ENCODE measurements at places on chromosomes 1 and 21.

DNA sequence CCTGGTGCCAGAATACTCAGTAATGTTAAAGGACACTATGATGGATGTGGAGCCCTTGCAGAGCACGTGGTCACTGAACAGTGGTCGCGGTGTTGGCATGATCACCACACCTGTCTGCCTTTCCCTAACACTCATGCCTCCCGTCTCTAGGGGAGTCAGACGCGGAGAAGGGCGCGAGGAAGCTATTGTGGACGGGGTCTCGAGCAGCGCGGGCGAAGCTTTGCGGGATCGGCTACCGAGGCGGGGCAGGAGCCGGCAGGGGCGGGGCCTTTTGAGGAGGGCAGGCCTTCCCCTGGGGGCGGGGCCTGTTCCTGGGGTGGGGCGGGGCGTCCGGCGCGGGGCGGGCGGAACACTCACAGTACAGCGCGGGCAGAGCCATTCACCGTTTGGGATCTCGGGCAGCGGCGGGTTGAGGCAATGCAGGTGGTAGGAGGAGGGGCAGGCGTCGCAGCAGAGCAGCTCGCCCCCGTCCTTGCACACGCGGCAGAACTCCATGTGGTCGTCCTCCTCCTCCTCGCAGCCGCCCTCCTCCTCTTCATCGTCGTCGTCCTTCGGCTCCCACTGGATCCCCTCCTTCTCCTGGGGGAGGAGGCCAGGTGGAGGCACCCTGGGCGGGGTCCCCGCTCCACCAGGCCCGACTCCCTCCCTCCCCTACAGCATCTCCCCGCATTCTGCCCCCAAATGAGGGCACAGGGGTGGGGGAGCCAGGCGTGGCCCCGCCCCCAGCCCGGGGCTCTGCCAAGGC lies 31.5 kb downstream of the CHD5 start:
- peak; percentile 80 for DNase-seq

DNA sequence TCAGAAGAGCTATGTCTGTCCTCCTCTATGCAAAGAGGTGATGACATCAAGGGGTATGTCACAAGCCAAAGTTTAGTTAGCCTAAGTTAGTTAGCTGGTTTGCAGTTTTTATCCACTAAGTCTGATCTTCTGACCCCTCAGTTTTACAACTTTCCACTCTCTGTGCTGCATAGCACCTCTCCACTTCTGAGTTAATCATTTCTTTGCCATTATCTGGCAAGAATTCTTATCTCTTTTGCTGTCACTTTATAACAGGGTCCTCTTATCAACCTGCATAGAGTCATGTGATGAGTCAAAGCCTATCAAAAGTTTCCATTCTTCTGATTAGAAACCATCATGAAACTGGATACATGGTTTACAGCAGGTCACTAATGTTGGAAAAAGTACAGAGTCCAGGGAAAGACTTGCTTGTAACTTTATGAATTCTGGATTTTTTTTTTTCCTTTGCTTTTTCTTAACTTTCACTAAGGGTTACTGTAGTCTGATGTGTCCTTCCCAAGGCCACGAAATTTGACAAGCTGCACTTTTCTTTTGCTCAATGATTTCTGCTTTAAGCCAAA lies at the start of gene NR5A2:
Gene NR5A2 (plus strand): TSS at position 447 of the 560 bp plus-strand sequence. CDS start 138 bp downstream, outside the sequence.
- DNase-seq = no peak

GRCh38 chr1:12034381-12034801 lies 15.1 kb downstream of the MIIP start:
- no peak for DNase-seq

GRCh38 chr1:212760126-212760823 lies 31.3 kb downstream of the NSL1 start:
- DNase-seq = peak; percentile 75

DNA sequence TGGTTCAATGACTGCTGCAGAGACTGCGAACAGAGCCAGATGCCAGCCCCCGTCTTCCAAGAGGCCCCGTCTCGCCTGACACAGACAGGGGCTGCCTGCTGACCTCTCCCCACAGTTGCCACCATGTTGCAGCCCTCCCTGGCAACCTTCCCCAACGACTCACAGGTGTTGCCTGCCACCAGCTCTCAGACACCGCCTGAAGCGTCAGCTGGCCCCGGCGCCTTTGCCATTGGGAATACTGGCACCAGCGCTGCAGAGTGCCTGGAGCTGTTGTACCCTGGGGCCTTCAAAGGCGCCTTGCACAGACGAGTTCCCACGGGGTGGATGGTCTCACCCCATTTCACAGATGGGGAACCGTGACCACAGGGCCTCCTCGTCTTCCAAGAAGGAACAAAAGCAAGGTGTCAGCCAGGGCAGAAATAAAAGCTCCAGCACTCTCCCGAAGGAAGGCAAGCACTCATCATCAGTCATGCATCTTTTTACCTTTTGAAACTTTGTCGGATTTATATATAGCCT lies 167.0 kb downstream of the ADSS2 start:
- DNase-seq = no peak

DNA sequence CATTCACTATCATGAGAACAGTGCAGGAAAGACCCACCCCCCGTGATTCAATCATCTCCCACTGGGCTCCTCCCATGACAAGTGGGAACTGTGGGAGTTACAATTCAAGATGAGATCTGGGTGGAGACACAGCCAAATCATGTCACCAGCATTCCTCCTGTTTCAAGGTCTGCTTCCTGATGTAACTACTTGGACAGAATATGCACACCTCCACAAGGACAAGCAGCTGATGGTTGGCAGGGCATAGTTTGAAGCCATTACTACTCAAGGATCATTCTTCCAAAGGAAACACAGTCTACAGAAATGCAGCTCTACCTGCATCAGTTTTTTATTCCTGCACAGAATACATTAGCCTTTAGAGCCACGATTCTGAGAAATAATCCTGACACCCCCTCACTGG lies 28.5 kb upstream of the RNF2 start:
- DNase-seq = no peak

DNA sequence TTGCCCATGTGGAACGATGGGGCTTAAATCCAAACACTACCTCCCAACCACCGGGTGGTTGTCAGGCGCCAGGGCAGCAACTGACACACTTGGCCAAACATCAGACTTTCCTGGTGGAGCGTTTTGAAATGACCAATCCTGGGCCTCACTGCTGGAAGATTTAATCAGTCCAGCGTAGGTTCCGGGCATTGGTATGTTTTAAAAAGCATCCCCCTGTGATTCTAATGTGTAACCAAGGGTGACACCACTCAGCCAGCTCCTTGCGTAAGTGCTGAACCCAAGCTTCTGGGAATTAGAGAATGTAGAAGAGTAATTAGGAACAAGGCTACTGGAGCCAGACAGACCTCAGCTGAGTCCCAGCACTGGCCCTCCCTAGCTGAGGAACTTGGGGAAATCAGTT lies 44.8 kb upstream of the KAZN start:
- no peak for DNase-seq

- no peak for DNase-seq
Measured at GRCh38 chr21:42496839-42497202, 797 bp upstream of the RSPH1 start.

DNA sequence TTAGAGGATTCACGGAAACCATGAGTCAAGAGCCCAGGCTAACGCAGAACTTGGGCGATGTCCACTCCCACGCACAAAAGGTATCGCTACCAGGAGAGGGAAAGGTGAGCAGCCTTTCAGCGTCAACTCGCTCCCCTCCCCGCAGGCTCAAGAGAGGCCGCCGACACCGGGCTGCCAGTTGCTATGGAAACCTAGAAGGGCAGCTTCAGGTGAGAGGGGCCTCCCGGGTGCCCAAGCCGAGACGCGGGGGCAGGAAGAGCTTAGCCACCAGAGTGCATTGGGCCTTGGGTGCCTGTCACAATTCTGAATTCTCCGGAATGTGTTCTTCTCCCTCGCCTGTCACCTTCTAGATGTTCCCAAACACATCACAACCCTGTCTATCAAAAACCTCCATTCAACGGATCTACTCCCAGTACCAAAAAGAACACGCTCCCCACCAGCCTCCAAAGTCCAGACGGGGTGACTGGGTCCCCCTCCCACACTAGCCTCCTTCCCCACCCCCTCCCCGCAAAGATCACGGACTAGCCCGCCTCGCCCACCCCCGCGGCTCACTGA lies 694 bp downstream of the MEAF6 start:
- peak; percentile 74 for DNase-seq

Measured in activated naive CD4-positive, alpha-beta T cell treated with anti-CD3 and anti-CD28 coated beads for 36 hours (primary cell).